ENCODE measurements at places on chromosomes 6 and 20.

- DNase-seq, result no peak
Measured at GRCh38 chr6:148239801-148240460, 102.7 kb upstream of the SASH1 start.

GRCh38 chr6:63807056-63807455 is 171.5 kb downstream of the PHF3 start:
- no peak for DNase-seq

DNA sequence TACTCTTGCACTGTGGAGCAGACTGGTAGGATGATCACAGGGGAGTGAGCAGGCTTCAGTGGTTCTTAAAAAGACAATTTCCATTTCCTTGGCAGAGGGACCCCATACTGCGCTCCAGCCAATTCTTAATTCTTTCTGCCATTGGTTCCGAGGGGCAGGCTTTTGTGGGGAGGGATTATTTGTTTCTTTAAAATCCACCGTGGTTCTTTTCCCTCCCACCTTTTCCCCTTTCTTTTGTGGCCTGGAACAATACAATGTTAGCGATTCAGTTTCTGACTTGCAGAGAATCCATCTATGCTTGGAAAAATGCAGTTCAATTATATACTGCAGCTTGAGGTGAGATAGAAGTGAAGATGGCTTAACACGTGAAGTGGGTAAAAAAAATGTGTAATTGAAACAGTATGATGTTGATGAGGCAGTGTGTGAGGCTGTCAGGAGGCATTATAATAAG is 379.0 kb upstream of the FLRT3 start:
- DNase-seq, result no peak

DNA sequence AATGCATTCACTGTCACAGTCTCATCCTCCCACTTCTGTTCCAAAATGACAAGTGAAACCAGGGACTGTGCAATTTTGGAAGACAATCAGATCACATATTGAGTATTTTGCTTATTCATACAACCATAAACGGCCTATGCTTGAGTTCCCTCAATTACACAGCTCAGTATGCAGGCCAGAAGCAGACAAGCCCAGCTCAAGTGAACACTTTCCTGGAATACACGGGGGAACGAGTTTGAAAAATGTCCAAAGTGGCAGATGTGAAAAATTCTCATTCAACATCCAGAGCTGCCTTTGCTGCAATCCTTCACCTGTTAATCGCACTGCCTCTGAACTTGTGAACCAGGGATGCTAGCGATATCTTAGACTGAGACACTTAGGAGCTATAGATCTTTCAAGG is 190.2 kb downstream of the COL9A1 start:
- DNase-seq, result no peak

DNA sequence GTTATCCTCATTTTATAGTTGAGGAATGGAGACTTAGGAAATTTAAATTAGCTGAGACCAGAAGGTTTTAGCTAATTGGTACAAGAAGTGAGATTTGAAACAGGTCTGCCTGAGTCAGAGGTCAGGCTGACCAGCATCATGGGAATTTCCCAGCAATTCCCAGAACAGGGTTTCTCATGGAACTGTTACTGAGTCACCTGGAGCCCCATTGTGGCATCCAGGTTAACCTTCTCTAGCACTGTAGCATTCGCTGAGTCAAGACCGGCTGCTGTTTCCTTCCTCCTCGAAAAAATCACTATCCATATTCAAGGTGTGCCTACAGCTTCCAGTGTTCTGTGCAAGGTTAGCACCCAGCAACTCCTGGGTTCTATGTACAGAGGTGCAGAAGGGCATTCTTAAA is 238.0 kb upstream of the MAN1A1 start:
- DNase-seq, result no peak

GRCh38 chr6:99002831-99003230 is 55.1 kb upstream of the FBXL4 start:
- DNase-seq, result no peak

GRCh38 chr6:168403370-168404005 is 37.5 kb upstream of the SMOC2 start:
- no peak for DNase-seq

DNA sequence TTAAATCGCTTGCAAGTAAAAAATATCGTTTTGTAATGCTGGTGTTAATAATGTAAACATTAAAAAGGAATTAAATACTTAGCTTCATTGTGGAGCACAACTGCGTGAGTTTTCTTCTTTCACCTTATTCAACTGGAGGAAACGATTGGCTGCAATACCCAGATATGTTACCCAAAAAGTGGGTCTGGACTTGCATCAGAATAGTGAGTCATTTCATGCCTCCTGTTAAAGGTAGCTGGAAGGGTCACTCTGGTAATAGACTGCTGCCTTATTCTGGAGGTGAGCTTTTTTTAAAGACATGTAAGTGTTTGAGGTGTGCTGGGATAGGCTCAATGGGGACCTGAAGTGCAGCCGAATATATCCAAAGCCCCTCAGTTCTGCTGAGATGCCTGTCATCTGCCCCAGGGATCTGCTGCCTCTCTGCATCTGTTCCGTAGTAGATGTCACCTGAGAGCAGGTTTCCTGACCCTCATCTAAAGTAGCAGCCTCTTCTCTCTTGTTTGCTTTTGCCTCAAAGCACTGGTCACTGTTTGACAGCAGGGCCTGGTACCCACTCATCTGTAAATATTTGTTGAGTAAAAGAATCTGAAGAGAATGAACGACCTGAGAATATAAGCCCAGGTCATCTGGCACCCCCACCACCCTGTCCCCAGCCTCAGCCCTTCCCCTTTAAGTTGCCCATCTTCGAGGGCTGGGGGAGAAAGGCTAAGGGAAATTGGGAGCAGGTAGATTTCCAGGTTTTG is 5.6 kb upstream of the UQCC2 start:
- DNase-seq, result no peak

DNA sequence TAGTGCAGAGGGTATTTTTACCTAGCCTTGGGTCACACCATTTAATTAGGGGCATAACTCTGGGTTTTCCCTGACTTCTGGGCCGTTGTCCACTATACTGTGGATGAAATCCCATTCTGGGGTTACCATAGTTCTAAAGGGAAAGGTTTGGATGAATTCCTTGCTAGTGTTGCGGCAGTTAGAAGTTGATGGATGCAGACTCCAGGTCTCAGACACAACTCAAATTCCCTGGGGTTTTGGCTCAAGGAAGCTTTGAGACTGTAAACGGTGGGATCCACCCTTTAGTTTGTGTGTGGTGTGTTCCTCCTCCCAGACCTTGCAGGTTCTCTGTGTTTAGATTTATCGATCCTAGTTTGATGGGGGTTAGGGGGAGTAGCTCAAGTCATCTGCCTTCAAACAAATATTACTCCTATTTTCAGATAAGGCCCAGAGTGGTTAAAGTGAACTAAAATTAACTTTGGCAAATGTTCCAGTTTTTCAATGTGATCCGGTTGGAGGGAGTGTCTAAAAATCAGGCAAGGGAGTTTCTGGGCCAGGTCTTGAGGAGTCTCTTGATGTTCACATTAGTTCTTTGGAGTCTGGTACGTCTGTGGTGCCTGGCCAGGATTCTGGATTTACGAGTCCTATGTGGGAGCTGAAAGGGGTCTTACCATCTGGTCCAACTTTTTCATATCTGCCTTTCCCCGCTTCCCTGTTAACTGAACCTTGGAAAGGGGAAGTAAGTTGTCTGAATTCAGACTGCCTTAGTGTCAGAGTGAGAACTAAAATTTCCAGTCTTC is 1.5 kb downstream of the RALY start:
- no peak for DNase-seq

DNA sequence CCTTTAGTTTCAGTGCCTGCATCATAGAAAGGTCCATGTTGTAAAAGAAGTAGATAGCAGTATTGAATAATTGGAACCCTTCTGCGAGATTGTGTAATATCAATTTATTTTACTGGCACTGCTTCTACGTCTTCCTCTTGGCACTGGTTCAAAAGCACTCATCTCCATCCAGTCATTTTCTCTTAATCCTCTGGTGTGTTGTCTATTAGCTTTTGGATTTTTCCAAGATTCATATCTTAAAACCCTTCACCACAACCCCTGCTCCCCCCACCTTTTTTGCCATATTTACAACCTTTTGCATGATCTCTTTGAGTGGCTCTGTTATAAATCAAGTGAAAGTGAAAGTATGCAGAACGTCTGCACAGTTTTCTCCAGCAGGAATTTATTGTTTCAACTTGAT is 76.6 kb upstream of the HSF2 start:
- DNase-seq, result no peak

DNA sequence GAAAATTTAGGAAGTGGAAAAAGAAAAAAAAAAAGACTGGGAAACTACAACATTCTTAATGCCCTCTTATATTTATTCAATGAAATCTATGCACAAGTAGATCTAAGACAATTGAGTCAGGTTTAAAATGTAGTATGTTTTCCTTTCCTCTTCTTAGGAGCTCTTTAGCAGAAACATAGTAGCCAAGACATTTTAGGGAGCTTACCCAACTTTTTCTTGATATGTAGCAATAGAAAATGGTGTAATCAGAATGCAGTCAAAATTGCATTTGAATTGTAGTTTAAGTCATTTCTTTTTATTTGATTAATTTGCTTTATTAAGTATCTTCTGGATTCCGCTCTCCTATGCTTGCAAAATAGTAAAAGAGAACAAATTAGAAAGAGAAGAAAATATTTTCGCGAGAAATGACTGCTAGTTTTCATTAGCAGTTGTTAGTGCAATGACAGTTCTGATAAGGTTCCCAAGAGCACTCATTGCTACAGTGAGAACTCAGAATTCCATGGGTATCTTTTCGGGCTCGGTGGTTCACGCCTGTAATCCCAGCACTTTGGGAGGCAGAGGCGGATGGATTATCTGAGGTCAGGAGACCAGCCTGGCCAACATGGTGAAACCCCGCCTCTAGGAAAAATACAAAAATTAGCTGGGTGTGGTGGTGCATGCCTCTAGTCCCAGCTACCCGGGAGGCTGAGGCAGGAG is 52.2 kb downstream of the JARID2 start:
- no peak for DNase-seq
